H7 (cell line): ENCODE measurements at places on chromosomes 12 and 14. TPM values are rescaled to one million over a fixed set of nuclear protein-coding genes. Genes with fewer than 3 reads are reported as not detected.
A peak's percentile ranks its signal among the peaks of the same experiment; 100 is the strongest.

GRCh38 chr12:880656-881055 lies 68.8 kb downstream of the RAD52 start:
- DNase-seq, result no peak

DNA sequence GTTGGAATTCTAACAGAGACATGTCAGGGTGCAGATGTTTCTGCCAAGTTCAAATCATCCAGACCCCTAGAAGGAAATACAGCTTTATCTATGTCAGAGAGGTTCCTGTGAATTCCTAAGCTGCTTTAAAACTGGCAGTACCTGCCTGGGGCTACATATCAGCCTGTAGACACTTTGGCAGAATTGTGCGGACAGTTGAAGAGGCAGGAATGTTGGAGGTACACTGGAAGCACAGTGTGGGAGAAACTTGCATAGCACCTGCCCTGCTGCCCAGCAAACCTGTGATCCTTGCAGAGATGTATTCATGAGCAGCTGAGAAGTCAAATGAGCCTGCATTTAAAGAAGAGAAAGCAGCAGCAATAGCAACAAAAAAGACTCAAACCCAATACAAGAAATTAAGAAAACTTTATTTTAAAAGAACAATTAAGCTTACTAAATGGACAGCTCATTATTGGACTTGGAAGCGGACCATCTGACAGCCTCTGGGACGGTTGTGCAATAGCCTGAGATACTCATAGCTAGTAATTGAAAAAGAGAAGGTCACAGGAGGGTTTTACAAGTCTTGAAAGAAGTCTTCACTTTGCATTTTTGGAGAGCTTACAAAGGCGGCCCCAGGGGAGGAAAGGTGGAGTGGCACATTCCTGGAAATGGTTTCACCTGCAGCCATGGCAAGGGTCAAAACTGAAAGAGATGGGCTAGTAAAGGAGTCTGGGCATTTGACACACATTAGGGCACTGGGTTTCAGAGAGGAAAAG lies 280.9 kb upstream of the FLRT2 start:
- DNase-seq, result no peak

GRCh38 chr12:49706351-49707127 lies 666 bp downstream of the FMNL3 start:
- DNase-seq, result peak; percentile 83

- no peak for DNase-seq
Observed at GRCh38 chr12:26428420-26428819, 233.0 kb downstream of the SSPN start.

- no peak for DNase-seq
Observed at GRCh38 chr12:96392397-96392796, 7.8 kb downstream of the CDK17 start.

- no peak for DNase-seq
Observed at GRCh38 chr14:22448905-22449599, 140.0 kb downstream of the DAD1 start.

DNA sequence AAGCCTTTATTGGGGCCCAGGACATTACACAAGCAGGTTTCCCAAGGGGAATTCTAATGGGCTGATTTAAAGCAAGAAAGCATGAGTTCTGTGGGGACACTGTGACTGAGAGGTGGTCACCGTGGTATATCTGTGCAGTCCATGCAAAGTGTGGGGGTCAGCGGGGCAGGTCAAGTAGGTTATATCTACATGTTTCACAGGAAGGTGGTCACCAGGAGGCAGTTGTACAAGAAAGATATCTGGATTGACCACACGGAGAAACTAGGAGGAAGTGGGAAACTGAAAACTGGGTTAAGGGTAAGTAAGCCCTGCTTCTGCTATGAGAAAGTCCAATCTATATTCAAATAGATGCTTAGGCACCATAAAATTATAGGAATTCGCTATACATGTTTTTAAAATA lies 77.8 kb upstream of the CNOT2 start:
- DNase-seq, result no peak

DNA sequence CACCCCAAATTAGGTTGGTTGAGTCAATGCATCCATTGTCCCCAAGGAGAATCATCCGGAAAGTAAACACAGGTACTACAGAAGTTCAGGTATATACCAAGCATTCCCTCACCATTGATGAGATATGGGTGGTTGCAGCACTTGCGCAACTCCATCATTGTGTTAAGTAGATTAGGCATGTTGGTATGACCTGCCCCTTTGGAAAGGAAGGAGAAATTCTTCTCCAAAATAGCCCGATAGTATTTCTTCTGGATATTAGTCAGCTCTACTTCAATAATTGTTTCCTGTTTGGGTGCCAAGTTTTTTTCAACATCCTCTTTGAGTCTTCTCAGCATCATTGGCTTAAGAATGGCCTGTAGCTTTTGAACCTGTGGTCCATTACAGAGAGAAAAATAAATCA lies 21.3 kb upstream of the SUPT16H start:
- DNase-seq, result no peak

DNA sequence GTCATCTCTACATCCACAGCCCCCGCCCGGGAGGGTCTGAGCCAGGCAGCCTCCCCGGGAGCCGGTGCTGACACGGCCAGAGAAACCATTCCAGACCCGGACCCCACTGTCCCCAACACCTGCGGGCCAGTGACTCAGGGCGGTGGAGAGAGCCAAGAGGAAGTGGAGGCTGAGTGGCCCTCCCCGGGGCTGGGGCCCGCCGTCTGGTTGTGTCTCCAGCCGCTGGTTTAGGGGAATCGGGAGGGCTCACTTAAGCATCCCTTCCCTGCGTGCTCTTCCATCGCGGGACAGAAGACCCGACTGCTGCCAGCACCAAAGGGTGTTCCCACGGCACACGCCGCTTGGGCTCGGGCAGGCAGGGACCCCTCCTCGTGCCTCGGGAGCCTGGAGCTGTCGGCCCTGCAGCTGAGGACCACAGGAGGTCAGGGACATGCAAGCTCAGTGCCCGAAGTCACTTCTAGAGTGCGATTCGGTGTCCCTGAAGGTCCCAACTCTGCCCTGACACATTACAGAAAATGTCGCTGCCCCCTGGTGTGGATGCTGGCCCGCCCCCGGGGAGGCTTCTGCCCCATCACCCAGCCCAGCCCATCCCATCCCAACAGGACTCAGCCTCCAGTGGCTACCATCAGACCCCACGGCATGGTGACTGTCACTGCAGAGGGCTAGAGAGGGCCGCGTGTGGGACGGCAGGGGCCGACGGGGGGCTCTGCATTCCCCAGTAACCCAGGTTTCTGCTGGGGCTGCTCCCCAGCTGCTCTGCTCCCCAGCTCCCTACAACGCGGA lies 50.8 kb downstream of the GALNT9 start:
- no peak for DNase-seq

GRCh38 chr12:4412465-4412864 lies 33.0 kb upstream of the FGF23 start:
- no peak for DNase-seq

DNA sequence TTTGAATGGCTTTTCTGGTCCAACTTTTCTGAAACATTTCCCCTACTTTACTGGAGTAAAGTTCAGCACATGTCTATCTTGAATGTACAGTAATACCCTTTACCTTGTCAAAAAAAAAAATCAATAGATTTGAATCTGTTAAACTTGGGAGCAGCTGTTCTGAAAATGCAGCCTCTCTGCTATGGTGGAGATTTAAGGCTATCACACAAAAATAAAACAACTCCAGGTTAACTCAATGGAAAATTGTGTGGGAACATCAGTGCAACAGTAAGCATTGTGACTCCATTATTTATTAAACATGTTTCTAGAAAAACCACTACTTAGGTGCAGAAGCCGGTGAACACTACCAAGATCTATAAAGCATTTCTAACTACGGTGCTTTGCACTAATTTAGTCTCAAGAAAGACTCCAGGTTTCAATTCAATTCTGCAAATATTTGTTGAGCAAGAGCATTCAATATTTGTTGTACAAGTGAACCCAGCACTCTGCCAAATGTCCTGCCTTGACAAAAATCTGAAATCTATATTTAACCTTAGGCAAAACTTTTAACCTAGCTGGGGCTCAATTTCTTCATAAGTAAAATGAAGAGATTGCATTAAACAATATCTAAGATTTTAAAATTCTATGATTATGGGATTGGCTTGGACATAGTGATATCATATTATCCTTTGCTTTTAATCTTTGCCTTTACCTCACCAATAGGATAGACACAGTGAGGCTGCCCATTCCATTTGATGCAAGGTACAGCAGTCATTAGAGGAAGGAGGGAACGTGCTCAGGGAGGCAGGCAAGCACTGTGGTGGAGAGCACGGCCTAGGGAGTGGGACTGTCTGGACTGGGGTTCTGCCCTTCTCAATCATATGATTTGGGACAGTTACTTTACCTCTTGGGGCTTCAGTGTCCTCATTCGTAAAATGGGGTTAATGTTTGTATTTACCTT lies 155.2 kb downstream of the KITLG start:
- DNase-seq, result no peak

DNA sequence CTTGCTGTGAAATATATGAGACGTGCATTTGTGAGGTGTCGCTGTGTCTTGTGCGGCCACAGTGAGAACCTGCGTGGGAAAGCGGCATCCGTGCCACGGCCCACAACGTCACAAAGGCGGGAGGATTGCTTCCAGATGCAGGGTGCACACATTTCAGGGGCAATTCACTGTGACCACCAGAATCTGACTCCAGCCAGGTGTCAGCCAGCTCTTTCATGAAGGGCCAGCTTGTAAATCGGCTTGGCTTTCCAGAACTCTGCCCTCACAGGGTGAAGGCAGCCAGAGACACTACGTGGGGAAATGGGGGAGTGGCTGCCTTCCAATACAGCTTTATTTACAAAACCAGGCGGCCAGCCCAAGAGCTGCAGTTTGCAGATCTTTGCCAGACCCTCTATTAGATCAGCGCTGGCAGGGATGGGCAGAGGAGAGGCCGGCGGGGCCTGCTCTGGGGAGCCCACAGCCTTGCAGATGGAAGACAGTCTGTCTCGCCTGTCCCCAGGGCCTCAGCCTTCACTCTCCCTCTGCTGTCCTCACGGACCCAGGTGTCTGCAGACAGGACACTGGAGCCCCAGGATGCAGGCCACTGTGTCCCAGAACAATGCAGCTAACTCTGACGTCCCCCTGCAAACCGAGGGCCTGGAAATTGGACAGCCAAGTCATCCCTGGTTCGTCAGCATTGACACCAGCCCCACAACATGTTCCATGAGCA lies 53.5 kb downstream of the ADGRD1 start:
- DNase-seq, result no peak

GRCh38 chr12:92136965-92137721 lies 8.5 kb downstream of the BTG1 start:
- DNase-seq, result no peak

DNA sequence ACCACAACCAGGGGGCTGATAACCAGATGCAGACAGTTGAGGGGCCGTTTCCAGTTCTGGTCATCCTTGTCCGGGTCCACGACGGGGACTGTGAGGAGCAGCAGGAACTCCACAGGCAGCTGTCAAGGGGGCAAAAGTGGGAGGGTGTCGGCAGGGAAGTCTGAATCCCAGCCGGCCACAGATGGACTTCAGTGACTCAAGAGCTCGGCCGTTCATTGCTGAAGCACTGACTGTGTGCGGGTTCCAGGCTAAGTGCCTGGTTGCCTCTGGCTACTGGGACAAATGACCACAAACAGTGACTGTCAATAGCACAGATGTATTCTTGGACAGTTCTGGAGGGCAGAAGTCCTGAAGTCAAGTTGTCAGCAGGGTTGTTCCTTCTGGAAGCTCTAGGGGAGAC lies 19.6 kb downstream of the SLC8B1 start:
- DNase-seq, result no peak

DNA sequence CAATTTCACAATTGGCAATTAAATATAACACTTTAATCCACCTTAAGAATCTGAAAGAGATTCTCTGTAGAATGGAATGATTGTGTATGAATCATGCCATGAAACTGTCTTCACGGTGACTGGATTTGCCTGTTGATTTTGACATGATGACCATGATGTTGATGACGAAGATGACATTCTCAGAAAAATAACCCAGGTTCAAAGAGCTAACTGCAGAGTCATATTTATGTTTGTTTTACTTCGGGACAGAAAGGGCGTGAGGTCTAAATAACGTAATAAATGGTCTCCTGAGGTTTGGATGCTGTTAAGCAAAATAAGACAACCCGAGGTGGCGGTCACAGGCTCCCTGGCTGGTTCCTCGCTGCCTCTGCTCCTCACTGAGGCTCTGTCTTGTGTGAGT lies 532.0 kb downstream of the TMEM121 start:
- DNase-seq, result no peak

DNA sequence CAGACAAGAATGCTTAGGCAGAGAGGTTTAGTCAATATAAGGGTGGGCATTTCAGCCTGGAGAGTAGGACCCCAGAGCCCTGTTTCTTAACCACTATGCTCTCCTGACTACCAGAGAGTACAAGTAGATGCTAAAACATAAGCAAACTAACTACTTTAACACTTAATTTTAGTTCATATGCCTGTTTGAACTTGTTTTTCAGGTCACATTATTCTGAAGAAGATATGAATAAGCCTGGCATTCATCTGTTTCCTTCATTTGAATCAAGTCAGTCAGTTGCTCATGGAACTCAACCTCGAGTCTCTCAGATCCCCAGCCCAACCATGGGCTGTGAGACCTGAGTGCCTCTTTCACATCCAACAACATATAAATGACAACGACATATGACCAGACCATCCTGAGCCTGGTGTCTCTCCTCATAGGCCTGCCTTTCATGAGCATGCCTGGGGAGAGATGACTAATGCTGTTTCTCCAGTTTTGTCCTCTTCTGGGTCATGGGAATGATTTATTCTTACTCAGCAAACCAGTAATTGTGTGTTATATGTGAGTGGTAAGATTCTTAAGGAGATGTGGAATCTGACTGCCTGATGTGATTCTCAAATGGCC lies 251.1 kb upstream of the BTG1 start:
- no peak for DNase-seq

GRCh38 chr12:122547330-122547729 lies 20.3 kb downstream of the KNTC1 start:
- no peak for DNase-seq

- no peak for DNase-seq
Observed at GRCh38 chr14:99744873-99745224, 48.4 kb upstream of the EML1 start.

DAZAP2 gene
- 47.1 and 56.8 TPM in 2 replicates for total RNA-seq

EML1 gene
- total RNA-seq, result 19.1 and 22.8 TPM in 2 replicates

PEX5 gene
- total RNA-seq, result 26.4 and 45.9 TPM in 2 replicates

SLC6A13 gene
- not detected in 2 replicates for total RNA-seq

FOXA1 gene
- 3.4 and 3.7 TPM in 2 replicates for total RNA-seq

KRT74 gene
- total RNA-seq, result not detected in 2 replicates

CAPZA3 gene
- total RNA-seq, result not detected in 2 replicates

PRR4 gene
- total RNA-seq, result 0.78 and 2.1 TPM in 2 replicates
